ENCODE measurements at places on chromosomes 16 and 17.
A peak's percentile ranks its signal among the peaks of the same experiment; 100 is the strongest.

DNA sequence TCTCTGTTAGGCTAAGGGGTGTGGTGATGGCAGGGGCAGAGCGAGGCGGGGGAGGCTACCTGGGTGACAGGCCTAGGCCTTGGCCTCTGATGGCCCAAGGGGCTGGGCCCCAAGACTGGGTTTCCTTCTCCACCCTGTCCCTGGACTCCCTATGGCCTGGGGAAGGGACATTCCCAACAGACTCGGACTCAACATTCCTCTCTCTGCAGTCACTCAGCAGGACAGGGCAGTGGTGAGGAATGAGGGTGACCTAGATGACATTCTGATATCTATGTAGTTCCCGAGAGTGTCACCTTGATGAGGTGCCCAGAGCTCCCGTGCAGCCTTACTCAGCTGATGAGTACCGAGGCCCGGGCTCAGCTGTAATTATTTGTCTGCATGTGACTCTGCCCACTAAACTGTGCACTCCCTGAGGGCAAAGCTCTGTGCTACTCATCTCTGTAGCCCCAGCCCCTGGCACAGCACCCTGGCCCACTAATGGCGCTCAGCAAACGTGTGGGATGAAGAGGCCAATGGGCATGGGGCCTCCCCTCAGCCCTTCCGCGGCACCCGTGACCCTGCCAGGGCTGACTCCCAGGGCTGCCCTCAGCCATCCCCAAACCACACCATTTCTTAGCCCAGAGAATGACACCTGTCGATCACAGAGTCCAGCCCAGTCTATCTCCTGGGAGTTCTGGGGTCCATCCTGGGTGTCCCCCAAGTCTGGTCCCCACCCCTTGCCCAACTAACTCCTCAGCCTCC, 2.2 kb downstream of the PLCD3 start:
- DNase-seq, result no peak

GRCh38 chr17:73140566-73140965, 24.2 kb upstream of the SSTR2 start:
- no peak for DNase-seq

GRCh38 chr16:82157836-82158235, 12.2 kb downstream of the MPHOSPH6 start:
- DNase-seq, result no peak

- DNase-seq, result no peak
Measured at GRCh38 chr17:45081047-45081703, 20.1 kb downstream of the NMT1 start.

DNA sequence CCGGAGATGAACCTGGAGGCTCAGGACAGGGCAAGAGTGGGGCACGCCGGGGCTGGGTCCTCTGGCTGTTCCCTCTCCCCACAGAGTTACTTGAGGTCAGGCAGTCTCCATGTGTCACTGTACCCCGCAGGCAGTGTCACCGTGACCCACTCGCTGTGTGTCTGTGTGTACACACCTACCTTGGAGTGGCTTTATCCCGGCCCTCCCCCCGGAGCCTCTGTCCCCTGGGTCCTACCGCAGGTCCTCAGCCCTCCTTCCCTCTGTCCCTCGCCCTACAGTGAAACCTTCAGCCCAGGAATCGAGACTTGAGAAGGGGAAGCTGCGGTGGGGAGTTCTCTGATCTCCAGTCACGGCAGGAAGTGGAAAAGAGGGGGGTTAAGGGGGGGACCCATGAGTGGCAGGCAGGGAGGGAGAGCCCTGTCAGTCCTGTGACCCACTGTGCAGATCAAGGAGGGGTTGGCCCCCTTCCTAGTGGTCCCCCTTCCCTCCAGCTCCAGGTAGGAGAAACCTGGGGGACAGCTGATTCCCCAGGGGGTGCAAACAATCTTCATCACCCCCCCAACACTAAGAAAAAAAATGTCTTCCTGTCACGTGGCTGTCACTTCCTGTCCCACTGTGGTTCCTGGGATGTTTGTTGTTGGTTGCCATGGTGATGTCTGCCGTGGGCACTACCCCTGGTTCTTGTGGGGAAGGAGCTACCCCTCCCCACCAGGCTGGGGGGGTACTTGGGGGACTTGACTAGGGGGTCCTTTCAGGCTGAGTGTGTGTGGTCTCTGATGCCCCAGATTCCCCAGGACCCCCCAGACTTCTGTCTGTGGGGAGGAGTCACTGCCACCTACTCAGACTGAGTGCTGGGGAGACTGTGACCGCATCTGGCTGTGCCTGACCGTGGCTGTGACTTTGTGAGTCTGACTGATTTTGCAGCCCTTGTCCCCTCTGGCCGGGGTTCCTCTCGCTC, 13.7 kb downstream of the RARA start:
- peak; percentile 98 for DNase-seq

- no peak for DNase-seq
Measured at GRCh38 chr17:75633486-75634375, 497 bp downstream of the SMIM5 start.

DNA sequence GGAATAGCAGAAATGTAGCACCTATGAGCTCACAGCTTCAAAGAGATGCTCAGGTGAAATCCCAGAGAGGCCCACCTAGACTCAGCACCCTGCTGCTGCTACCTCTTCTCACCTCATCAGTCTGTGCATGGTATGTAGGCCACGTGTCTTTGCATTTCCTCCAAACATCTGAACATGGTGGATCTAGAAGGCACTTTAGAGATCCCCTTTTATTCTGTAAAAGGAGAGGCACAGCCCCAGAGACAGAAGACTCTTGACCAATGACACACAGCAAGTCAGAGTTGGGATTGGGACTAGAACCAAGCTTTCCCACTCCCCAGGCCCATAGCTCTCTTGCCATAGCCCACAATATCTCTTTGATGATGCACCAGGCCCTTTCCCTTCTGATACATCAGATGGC, 19.4 kb upstream of the NKD1 start:
- DNase-seq, result no peak

DNA sequence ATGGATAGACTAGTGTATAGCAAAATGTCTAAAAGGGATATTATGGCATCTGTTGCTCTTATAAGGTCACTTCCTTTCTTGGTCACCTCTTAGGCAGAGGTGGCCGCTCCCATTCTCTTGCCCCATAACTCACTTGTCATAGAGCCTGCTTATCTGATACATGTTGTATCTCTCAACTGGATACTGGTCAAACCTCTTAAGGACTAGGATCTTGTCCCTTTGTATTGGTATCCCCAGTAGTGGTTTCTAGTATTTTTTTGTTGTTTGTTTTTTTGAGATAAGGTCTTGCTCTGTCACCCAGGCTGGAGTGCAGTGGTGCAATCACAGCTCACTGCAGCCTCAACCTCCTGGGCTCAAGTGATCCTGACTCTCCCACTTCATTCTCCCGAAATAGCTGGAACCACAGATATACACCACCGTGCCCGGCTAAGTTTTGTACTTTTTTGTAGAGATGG, 27.0 kb downstream of the ZSWIM7 start:
- no peak for DNase-seq

- no peak for DNase-seq
Measured at GRCh38 chr17:64707050-64707591, 45.0 kb upstream of the SMURF2 start.

DNA sequence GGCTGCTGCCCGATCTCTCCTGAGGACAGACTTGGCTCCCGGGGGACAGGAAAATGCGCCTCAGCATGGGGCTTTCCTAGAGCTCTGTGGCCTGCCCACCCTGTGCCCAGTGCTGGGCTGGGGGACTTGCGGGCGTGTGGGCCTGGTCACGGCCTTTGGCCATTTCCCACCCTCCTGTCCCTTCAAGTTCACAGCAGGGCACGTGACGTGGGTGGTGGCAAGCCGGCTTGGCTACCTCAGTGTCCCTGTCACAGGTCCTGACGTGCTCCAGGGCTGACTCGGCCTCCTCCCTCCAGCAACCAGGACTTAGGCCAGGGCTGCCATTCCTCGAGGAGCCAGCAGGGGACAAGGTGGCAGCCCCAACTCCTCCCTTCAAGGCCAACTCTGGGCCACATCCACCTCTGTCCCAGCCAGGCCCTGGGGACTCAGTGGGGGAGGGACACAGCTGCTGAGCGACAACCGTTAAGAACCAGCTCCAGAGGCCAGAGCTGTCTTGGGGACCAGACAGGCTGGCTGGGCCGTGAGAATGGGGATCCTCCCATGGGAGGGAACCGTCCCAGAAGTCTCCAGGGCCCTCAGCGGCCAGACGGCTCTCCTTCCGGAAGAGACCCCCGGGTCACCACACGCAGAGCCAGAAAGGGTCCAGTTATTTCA, 981 bp upstream of the UNC13D start:
- peak; percentile 93 for DNase-seq

DNA sequence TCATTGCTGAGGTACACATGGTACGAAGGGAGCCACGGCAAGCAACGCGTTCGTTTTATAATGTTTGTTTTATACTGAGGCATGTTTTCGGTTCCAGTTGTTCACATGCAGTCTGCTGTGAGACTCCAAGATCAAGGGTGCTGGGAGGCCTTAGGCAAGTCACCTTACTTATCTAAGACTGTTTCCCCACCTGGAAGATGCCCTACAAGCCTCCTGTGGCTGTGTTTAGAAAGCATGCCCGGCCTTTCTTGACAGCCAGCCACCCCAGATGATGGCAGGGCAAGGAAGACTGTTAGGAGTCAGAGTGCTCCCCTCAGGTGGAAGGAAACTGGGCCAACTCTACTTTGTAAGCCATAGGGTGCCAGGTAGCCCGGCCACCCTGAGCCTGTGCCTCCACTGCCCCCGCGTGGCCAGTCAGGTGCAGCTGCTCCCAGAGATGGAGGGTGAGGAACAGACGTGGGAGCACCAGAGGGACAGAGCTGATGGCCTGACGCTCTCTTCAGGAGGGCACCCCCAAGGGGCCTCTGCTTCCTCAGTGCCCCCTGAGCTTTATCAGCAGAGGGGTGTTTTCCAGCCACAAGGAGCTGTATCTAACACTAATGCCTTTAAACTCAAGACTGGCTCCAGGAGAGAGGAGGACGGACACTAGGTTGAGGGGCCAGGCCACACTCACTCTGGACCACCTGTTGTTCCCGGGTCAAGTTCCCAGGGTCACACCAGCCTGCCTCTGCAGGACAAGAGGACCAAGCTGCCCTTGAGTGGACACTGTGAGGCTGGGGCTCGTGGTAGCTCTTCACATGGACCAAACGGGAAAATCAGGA, 5.4 kb downstream of the NAT9 start:
- no peak for DNase-seq

DNA sequence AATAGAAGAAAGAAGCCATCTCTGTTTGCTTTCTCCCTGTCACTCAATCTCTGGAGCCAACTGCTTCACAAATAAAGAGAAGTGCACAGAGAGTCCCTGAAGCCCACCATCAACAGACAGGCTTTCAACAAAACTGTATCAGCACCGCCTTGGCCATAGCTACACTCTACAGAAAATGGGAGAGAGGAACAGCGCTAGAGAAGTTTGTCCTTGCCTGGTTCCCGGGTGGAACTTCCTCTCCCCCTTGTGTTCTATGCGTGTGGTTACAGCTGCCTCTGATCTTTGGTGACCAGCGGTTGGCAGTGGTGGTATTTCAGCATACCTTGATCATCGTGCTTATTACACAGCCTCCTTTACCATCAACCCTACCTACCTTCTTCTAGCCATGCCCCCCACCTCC, 91.4 kb upstream of the CCL2 start:
- DNase-seq, result no peak

DNA sequence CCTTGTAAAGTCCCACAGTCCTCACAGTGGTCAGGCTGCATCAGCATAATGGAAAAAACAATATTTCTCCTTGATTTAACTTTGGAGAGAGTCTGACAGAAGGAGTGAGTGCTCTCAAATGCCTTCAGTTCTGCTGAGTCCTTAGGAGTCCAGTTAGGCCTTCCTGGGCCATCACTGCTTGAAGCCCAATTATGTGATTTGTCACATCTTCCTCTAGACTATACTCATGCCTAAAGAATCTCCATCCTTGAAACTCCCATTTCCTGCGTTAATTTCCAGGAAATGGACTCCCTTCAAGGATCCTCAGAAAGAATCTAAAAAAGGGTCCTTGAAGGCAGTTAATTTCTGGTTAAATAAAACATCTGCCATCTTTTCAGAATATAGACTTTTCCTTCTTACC, 52.8 kb downstream of the SLFN5 start:
- DNase-seq, result no peak

DNA sequence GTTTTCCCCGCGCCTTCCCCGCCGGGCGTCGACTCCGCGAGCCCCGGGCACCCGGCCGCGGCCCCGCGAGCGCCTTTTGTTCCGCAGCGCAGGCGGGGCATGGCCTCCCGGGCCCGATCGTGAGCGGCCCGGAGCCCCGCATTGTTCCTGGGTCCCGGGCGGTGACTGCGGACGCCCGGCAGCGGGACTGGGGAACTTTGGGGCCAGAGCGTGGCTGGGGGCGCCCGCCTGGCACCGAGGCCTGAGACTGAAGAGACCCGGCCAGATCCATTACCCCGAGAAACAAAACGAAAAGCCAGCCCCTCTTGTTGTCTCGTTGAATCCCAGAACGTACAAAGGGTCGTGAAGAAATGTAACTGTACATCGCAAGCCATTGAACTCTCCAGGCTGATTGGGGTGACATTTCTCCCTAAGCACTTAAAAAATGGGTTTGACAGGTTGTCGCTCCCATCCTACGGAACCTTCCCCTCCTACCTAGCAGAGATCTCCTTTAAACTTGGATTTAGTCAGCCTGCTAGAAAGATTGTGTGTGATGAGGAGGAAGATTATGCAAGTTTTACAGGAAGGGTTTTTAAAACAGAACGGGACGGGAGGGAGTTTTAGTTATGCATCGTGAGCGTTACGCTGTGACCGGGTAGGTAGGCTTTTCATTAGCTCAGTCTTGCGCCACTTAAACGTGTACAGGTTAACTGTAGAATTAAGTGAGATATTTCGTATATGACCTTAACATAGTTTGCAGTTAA, 825 bp downstream of the METTL9 start:
- no peak for DNase-seq

DNA sequence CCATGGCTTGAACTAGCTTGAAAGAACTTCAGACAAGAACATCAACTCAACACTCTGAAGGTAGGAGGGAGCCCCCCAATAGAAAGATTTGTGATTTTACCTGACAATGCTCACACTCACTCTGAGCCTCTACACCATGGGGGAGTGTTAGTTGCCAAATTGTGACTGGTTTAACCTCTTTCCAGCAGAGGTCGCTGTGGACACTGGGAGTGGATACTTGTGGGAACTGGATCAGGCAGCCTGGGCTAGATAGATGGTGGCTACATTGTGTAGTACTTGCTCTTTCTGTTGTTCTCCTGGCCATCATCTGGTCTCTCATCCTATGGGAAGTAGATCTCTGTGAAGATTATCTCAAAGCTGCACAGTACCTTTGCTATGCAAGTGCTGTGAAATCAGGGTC, 2.9 kb downstream of the SMPD3 start:
- DNase-seq, result no peak

GRCh38 chr16:15948532-15949209, 745 bp upstream of the ABCC1 start:
- no peak for DNase-seq

DNA sequence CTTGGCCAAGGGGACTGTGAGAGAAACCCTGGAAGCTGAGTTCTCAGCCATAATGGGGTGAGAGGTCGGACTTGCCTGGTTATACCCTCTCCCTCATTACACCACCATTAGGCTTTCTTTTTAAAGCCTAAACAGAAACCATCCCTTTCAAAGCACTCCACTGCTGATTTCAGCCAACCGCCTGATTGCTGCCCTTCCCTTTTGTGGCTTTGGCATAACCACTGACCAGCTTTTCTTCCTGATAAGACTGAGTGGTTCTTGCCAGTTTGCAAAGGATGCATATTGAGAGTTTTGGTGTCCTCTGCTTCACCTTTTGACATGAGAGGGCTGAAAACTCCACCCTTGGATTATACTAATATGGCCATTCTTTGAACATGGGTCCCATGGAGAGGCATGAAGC, 308.2 kb upstream of the GOT2 start:
- DNase-seq, result peak; percentile 83

- no peak for DNase-seq
Measured at GRCh38 chr17:51869387-51869786, 289.1 kb downstream of the CA10 start.

- no peak for DNase-seq
Measured at GRCh38 chr17:56543280-56543679, 50.2 kb upstream of the NOG start.

- DNase-seq, result no peak
Measured at GRCh38 chr17:28119046-28119445, 76.6 kb downstream of the NLK start.

All from CMK (cell line).